ENCODE measurements at places on chromosomes 1 and 21.
A peak's percentile ranks its signal among the peaks of the same experiment; 100 is the strongest.

- DNase-seq = no peak
These were observed 166.8 kb downstream of the ZNF281 start for GRCh38 chr1:200243042-200243437.

- DNase-seq = no peak
These were observed 15.0 kb downstream of the IFNAR2 start for GRCh38 chr21:33244779-33245105.

DNA sequence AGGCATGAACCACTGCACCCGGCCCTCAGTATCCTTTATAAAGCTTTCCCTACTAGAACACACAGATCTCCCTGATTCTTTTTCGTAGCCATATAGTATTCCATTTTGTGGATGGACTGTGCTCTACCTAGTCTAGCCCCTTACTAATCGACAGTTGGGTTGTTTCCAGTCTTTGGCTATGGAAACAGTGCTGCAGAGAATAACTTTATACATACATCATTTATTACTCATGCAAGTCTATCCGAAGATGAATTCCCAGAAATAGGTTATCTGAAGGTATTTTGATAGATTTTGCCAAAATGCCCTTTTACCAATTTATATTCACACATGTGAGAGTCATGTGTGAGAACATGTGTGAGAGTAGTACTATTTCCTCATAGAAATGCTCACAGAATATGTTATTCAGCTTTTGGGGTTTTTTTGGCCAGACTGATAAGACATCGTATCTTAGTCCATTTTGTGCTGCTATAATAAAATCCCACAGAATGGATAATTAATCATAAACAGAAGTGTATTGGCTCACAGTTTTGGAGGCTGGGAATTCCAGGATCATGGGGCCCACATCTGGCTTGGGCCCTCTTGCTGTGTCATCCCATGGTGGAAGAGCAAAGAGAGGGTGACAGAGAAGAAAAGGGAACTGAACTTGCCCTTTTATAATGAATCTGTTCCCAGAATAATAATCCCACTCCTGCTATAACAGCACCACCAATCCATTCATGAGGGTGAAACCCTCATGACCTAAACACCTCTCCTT lies 17.3 kb upstream of the FGR start:
- DNase-seq = peak; percentile 36

DNA sequence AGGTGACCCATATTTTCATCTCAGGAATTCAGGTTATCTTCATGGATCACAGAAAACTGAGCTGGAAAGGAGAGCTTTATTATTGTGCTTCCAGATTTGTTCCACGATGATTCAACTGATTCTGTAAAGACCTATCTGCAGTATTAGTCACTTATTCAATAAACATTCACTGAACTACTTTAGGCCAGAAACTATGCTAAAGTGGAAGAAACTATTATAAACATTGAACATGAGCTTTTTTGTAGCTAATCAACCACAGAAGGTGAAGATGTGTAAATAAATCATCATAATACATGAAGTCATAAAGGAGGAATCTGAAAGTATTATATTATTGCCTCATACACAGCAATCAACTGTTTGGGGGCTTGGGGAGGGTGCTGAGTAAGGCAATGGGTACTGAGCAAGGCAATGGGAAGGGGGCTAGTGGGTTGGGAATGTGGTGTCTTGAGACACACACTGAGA lies 30.6 kb upstream of the EXO1 start:
- no peak for DNase-seq

GRCh38 chr1:58981392-58981791 lies 197.5 kb upstream of the JUN start:
- DNase-seq = no peak

DNA sequence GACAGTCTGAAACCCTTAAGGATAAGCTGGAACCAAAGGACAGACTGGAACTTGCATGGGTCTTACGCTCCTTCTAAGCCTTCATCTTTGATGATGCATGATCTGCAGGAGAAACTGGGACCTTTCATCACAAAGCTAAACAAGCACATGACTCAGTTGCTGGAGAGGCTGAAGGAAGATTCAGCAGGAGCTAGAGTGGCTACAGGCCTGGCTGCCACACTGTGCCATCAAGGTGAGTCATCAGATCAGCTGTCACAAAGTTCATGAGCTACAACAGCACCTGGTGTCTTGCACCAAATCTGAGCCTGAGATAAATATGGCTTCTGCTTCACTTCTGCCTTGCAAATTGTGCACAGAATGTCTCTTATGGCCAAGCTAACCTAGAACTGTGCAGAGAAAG lies 95.5 kb upstream of the MARK1 start:
- no peak for DNase-seq

GRCh38 chr1:225735252-225736149 lies 42.1 kb upstream of the SRP9 start:
- DNase-seq = no peak

DNA sequence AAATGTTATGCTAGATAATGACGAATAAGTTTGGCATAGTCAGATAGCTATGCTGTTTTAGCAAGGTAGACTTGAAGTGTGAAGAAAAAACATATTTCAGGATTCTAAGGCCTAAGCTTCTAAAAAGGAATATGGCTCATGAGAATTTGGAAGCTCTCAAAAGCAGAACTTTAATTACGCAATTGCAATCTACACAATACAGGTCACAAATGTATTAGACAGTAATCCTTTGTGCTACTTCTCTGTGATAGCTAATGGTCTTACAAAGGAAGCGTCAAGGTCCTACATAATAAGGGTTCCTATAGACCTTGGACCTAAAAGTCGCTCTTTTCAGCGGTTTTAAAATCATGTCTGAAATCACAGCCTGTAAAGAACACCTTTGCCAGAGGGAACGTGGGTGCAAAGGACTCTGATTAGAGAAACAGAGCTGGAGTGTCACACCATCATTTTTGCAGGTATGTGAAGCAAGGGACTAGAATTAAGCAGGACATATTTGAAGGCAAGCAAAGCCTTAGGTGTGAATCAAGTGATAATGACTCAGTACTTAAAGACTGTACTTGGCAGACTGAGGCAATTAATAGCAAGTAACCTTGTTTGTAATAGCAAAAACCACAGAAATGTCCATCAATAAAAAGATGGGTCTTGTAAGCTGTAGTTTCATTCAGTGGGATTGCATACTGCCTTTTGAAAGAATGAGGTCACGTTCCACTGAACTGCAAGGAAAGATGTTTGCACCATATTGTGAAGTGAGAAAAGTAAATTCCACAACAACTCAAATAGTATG lies 420.2 kb downstream of the KCTD3 start:
- DNase-seq = no peak

DNA sequence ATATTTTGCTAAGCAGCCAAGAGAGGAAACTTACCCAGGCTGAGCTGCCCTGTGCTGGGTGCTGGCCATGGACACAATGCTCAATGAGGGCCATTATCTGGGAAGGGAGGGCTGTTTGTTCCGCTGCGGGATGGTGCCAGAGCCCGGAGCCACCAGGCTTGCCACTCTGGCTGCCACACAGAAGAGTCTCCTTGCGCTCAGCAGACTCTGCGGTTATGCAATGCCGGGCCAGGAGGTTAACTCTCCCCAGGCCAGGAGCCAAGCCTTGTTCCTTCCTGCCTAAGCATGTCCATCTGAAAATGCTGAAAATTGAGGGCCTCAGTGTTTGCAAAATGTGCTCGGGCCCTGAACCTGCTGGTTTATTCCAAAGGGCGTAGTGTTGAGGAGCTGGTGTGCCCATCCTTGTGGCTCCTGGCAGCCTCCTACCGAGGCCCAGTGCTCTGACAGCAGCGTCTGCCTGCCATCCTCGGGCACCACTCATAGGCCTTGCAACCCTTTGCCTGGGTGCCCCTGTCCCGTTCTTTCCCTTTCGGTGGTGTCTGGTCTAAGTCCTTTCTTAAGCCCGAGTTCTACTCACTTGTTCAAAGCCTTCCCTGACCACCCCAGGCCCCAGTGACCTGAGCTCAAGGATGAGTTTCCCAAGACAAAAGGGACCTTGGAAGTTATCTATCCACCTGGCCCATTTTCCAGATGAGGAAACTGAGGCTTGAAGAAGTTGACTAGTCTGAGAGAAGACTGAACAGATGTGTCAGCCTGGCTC lies 133.8 kb upstream of the EDN2 start:
- peak; percentile 9 for DNase-seq

DNA sequence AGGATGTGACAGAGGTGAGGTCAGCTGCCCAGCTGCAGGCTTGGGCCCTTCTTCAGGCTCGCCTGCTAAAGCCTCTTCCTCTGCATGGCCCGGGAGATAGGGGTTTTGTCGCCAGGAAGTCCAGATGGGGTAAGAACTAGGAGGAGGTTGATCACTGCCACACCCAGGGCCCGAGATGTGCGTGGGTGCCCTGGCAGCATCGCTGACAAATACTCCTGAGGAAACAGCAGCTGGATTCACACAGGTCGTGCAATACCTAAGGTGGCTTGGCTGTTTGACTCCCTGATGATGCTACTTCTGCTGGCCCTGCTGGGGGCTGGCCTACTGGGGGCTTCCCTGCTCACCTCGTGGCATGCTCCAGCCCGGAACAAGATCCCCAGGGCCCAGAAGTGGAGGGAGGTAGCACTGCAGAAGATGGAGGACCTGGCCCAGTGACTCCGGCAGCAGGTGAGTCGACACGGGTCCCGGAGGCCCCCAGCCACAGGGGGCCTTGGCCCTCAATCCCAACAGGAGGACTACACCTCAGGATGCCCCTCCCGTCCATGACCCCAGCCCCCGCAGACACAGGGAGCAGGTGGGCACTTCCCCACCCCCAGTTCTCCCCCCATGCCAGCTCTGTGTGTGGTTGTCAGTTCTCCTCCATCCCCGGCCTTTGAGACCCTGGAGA lies 29.6 kb downstream of the FAAH start:
- no peak for DNase-seq

DNA sequence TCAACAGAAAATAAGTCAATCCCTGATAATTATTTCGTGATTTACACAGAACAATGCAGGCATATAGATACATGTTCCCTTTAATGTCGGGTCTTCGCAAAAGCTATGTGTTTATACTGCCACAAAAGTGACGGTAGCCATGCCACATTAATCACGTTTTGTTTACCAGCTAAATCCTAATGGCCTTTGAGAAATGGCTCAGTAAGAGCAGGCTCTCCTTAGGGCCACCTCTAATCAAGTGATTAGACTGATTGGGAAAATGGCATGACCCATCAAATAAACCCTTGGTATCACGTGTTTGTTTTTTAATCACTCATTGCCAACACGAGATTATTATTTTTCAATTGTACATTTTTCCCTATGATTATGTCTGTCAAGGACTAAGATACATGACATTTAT lies 102.0 kb upstream of the USP25 start:
- DNase-seq = no peak

DNA sequence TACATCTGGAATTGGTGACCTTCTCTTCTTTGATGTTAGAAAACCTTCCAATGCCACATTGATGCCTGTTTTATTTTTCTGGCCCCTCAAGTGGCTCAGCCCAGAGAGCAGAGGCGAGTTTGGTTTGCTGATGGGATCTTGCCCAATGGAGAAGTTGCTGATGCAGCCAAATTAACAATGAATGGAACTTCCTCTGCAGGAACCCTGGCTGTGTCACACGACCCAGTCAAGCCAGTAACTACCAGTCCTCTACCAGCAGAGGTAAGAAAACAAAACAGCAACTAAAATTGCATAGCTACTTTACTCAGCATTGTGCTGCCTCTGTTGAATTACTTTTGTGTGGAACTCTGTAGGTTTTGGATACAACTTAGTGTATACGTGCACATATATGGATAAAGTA lies 97.6 kb downstream of the CC2D1B start:
- DNase-seq = peak; percentile 15

Measured in CD14-positive monocyte (primary cell).